AG09309 (cell line): ENCODE measurements at places on chromosomes 7 and 10.

DNA sequence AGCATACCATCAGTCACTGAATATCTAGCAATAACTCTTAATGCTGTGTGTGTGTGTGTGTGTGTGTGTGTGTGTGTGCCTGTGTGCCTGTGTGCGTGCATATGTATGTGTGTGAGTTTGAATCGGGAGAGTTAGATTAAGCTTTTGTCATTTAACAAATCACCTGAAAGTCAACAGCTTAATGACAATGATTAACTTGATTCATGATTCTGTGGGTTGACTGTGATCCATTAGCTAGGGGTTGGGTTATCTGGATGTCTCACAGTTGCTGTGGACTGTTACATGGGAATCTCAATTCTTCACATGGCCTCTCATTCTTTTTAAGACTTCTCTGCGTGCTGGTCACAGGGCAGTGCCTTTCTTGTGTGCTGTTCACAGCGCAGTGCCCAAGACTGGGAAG, 639.0 kb upstream of the SORCS1 start:
- DNase-seq: no peak

DNA sequence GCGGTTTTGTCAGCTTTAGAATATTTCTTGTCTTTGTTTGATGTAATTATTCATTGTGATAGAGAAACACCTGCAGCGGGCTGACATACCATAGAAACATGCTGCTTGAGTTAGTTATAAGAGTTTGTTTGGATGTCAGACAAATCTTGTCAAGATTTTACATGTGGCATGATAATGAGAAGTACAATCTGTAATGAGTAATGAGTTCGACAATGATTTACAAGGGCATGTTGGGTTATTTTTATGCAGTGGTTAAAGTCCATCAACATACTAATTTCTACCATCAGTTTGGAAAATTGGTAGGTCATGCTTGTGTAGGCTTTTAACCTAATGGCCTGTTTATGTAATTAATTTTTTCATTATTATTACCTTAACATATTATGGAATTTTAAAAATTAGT, 31.3 kb downstream of the FZD1 start:
- no peak for DNase-seq

DNA sequence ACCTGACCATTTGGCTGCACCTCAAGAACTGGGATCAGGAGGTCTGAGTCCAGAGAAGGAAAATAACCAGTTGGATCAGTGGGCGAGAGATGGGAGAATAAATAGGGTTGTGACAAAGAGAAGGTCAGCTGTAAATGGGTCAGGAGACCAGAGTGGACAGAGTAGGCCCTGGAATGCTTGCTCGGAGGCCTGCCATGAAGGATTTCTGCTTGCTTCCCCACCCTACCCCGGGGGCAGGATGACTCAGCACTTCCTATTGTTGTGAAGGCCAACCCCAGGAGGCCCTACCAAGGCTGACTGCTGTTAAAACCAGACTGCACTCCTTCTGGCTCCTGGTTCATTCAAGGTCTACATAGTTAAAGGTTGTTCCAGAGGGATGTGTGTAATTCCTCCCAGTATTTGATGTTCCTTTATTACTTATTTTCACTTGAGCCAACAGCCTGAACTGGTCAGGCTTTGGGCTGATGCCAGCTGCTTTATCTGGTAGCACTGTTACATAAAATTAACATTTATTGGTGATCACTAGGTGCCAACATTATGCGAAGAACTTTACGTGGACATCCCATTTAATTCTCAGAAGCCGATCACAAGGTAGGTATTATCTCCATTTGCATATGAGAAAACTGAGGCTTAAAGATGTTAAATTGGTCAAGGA, 27.3 kb upstream of the IFRD1 start:
- DNase-seq: peak; percentile 82

- DNase-seq: no peak
Observed at GRCh38 chr7:1286946-1287645, 54.4 kb downstream of the UNCX start.

DNA sequence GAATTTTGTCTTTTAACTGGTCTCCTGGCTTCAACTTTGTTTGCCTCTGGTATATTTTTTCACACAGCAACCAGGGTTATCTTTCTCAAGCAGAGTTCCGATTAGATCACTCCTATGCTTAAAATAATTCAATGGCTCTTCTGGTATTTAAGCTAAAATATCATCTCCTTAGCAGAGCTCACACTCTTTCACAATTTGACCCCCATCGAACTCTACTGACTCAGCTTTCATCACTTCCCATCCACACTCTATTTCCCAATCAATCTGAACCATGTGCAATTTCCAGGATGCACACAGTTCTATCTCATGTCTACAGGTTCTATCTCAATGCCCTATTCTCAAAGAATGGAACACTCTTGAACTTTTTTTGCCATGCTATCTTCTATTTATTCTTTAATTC, 809.5 kb downstream of the GRID1 start:
- no peak for DNase-seq

DNA sequence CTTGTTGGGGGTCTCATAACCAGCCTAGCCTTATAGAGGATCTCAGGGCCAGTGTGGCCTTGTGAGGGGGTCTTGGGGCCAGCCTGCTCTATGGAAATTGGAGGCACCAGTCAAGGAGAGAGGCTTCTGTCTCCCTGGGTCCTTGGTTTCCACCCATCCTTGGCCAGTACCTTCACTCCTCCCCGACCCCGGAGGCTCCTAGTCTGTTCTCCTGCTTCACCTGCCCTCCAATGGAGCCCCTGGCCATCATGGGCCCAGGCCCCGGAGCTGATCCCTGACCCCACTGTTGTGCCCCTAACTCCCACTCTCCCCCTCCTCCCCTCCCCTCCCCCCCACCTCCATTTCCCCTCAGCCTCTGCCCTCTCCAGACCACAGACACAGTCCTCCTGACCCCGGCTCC, 29.7 kb downstream of the RASGEF1A start:
- no peak for DNase-seq

GRCh38 chr7:95429241-95429990, 5.4 kb downstream of the PON2 start:
- no peak for DNase-seq

DNA sequence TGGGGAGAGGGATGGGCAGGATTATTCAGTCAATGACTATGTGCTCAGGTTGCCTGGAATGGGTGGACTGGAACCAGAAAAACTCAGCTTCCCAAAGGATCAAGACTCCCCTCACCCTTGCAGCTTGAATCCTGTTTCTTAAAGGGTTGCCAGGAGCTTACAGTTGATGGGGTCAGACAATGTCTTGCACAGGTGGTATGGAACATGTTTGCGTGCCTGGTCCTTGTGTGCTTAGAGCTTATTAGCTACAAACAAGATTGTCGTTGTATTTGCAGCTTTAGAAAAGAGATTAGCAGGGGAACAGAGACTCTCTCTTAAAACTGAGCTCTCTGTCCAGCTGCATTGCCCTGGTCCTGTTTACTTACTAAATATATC, 56.9 kb downstream of the PRR15 start:
- DNase-seq: no peak

DNA sequence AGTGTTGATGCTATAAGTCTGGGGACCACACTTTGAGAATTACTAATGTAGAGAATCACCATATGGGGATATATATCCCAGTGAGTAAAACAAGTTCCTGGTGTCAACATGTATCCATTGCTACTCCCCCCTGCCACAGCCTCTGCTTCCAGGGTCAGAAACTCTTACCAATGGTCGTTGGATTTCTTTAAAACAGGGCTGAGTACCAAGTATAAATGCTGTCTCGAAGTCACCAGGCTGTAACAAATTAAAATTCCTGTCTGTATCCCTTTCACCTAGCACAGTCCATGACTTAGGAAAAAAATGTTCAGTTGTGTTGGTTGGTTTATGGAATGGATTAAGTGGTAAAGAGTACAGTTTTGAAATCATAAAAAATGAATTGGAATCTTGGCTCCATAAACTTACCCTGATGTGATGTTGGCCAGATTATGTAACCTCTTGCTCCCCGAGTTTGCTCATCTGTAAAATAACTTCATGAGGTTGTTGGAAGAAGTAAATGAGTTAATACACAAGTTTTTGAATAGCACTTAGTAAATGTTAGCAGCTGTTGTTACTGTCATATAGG, 364.0 kb upstream of the LRGUK start:
- peak; percentile 34 for DNase-seq

DNA sequence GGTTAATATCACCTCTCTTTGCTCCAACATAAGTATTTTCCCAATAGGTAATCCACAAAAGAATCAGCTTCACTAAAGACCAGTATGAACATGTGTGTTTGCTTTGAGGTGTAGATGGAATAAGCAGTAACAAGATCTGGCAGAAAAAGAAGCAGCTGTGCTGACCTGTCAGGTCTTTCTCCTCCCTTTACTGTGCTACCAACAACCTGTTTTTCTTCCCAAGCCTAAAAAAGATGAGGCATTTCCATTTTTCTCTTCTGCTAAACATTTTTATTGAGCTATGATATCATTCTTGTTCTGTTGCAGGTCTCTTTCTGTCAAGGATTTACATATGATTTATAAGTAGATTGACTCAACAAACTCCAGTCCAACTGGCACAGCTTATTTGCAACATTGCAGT, 315.2 kb upstream of the GLI3 start:
- DNase-seq: no peak

- no peak for DNase-seq
Observed at GRCh38 chr7:129423700-129424410, 10.4 kb upstream of the STRIP2 start.

DNA sequence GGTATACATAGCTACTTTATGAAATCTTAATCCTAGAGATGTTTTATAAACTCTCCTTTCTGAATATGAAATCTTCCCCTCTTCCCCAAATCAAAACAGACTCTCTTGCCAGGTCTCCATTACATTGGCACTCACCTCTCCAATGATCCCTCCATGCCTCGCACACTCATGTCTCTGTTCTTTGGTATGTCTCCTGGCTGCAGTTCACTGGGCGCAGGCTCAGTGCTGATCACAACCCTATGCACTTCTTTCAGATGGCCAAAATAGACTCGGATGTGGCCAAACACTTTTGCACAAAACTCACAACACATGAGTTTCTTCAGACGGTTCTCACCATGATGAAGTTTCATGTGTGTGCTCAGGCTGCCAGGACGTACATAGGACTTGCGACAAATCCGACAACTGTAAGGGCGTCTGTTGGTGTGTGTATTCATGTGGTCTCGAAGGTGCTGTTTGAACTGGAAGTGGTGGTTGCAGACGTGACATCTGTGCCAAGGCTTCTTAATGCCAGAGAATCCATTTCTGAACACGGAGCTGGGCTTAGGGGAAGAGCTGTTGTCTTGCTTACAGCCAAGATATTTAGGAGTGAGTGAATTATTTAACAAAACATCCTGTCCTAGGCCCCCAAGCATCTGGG, 183.2 kb downstream of the ZNF438 start:
- no peak for DNase-seq

DNA sequence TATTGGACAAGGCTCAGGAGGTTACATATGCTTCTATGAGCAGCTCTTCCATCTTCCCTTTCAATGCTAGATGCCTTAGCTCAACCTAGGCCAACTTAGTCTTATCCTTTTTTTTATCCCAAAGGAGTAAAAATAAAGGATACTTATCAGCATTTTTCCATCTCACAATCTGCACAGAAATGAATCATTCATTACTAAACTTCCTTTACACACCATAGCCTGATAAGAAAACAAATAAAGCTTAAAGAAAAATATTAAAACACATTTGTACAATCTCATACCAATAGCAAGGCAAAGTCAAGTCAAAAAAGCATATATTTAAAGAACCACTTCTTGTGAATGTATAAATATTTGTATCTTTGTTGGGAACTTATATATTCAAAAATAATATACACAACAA, 407.4 kb downstream of the GRM8 start:
- no peak for DNase-seq

DNA sequence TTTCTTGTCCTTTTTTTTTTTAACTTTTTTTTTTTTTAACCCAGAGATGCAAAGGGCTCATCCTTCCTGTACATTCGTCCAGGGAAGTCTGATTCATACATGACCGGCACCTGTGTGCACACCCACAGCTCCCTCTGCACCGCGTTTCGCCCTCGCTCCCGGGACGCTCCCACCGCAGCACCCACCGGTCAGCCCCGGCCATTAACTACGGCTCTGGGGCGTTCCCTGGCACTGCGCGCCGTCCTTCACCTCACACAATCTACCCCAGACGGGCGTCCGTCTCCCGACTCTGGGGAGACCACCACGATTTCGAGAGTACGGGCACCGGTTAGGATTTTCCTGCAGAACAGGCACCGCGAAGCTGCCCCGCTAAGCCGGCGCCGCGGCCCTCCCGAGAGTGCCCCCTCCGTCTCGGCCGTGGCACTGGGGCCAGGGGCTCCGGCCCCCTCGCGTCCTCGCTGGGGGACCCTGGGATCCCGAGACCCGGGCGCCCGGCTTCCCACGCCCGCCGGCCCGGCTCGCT, 452 bp downstream of the ATE1 start:
- DNase-seq: no peak

DNA sequence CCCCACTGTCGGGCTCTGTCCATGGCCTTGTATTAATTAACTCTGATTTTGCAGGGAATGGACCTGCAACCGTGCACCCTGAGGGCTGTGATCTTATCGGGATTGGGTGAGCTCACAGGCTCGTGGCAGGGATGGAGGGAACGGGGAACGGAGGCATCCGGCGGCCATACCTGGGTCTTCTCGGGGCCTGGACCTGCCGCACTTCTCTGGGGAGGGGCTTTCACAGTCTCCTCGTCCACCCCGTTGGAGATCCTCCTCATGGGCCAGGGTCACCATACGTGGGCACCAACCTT, 57.5 kb upstream of the SHH start:
- DNase-seq: no peak

DNA sequence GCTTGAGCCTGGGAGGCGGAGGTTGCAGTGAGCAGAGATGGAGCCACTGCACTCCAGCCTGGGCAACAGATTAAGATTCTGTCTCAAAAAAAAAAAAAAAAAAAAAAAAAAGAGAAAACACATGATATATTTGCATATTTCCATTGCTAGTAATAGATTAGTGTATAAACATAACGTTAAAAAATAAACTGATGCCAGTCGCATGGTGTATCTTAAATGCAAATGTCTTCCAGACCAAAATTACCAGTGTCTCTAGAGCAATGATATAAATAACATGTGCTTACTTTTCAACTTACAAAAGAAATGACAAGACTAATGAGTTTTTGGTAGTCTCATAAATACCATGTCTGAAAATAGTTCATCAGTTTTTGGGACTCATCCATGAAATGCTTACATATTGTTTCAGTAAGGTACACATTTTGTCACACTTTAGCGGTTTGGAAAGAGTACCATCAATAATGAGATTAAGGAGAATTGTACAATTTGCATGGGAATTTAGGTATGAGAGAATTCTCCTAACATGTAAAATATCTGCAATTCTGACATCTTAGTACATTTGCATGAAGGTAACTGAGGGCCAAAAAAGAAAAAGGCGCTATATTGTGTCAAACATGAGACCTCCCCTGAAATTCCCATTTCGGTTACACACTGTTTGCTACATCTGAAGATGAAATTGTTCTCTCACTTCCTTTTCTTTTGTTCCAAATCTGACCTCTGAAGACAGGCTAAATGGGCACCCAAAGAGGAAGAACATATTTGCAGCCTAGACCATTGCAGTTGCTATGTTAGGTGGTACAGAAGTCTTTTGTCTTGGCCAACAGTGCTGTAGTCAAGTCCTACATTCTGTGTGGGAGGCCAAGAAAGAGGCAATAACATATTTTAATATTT, 51.5 kb upstream of the PIP4K2A start:
- no peak for DNase-seq

- DNase-seq: no peak
Observed at GRCh38 chr10:52740913-52741675, 31.5 kb downstream of the MBL2 start.

- no peak for DNase-seq
Observed at GRCh38 chr10:114349522-114350215, 54.6 kb downstream of the AFAP1L2 start.
